ENCODE measurements at places on chromosomes 2 and 18. TPM values are rescaled to one million over a fixed set of nuclear protein-coding genes. Genes with fewer than 3 reads are reported as not detected.

DNA sequence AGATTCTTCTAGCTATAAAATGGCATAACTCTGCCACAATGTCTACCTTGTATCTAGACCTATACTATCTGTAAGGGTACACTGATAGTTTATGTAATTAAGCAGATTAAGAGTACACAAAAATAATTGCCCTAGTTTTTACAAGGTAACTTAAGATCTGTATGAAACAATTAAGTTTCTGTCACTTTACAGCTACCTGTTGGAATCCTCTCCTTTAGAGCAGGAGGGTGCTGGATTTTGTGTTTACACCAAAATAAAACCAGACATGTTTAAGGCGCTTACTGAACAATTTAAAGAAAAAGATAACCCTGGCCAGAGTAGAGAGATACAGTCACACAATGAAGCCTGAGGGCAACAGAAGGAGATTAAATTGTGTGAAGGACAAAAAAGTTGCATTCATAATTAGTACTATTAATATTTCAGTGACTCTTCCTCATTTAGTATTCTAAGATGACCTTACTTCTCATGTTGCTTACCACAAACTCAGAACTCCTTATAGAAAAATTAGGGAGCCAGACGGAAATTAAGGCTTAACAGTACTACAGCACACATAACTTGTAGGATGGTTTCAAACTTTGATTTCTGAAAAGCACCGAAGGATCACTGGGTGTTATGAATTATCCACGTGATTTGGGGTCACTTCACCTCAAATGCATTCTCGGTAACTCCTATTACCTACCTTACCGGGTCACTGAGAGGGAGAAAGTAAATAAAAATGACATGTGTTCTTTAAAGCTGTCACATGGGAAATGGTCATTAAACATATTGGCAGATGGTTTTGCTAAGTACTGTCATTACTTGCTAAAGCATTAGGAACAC lies 1.0 kb downstream of the DARS1 start:
- DNase-seq = no peak

DNA sequence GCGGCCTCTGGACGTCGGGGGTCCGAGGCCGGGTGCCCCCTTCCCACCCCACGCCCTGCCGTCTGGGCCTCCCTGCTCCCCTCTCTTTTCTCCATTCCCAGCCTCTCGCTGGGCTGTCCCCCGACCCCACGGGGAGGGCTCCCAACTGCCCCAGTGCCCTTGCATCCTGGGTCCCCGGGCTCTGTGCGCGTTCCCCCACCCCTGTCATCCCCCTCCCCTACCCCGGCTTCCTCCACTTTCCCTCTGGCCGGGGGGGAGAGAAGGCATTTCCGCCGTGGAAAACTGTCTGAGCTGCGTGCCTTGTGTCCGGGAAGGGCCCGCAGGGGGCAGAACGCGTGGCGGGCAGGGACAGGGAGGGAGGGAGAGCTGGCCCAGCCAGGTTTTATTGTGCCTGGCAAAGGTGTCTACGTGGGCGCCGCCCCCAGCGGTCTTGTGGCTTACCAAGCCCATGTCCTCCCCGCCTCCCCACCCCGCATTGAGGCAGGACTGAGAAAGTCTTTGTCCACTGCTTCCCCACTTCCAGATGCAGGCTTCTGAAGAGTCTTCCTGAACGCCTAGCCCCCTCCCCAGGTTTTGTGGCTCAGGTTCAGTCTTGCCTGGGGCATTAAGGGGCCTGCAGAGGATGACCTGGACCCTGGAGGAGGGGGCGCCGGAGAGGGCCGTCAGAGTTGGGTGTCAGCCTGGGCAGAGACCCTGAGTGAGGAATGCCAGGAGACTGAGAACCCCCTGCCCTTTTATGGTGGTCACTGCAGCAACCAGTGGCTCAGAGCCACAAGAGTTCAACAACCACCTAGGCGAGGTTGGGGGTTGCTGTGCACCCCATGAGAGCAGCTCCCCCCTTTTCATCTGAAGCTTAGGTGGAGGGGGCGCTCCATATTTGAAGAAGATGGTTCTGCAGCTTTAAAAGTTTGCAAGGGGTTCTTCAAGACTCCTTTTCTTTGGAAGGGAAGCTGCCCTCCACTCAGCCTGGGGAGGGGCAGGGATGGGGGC lies 1.3 kb downstream of the ITM2C start:
- DNase-seq = no peak

Gene SLC30A3
- not detected for total RNA-seq

Gene SIGLEC15
- total RNA-seq = 1.5 TPM

Data from breast epithelium (tissue), 4 donors.